NT2/D1 (cell line): ENCODE measurements at places on chromosomes 7 and 10.
A peak's percentile ranks its signal among the peaks of the same experiment; 100 is the strongest.

- peak; percentile 3 for DNase-seq
Observed at GRCh38 chr7:17130281-17131059, 168.0 kb upstream of the AHR start.

GRCh38 chr10:125187238-125188194, 27.2 kb upstream of the CTBP2 start:
- DNase-seq: no peak

GRCh38 chr7:27767374-27767773, 27.4 kb downstream of the TAX1BP1 start:
- DNase-seq: no peak

- DNase-seq: no peak
Observed at GRCh38 chr10:59055045-59055444, 121.4 kb upstream of the PHYHIPL start.

DNA sequence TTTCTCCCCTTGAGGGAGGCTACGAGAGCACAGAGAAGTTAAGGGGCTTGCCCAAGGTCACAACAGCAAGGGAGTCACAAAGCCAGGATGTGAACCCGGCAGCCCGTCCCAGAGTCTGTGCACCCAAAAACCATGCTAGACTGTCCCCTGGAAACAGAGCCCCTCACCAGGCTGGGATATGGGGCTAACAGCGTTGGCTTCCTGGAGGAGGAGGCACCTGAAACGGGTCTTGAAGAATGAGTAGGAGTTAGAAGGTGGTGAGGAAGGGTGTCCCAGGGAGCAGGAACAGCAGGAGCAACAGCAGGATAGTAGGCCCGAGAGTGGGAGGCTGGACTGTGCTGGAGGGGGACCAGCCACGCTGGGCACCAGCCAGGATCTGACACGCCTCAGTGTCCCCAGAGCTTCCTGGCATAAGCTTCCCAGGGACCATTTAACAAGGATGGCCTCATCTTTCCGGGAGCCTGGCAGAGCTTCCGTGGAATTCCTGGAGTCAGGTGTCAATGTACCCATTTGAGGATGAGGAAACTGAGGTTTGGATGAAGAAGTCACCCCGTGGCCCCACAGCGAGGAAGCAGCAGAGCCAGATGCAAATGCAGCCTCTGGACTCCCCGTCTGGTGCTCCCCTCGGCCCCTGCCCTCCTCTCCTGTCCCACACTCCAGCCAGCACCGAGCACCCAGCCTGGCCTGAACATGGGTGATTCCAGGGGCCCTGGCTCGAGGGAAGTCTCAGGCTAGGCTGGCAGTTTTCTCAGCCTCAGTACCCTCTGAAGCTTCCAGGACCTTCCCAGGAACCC, 3.3 kb upstream of the GRIFIN start:
- DNase-seq: no peak

- DNase-seq: no peak
Observed at GRCh38 chr7:49714182-49714581, 59.3 kb upstream of the VWC2 start.

DNA sequence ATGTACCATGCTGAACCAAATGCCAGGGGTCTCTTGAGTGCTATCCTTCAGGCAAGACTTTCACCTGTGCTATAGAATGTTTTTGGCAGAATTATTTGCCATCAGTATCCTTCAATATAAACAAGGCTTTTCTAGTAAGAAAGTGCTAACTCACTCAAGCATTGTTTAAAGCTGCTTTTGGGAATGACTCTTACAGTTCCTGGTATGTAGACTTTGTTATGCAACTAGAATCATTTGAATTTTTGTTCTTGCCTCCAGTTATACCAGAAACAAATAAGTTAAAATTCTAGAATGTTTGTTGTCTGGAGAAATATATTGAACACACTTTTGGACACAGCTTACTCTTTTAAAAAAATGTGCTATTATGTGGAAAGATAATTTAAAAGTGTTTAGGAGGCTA, 39.5 kb upstream of the RTKN2 start:
- no peak for DNase-seq

DNA sequence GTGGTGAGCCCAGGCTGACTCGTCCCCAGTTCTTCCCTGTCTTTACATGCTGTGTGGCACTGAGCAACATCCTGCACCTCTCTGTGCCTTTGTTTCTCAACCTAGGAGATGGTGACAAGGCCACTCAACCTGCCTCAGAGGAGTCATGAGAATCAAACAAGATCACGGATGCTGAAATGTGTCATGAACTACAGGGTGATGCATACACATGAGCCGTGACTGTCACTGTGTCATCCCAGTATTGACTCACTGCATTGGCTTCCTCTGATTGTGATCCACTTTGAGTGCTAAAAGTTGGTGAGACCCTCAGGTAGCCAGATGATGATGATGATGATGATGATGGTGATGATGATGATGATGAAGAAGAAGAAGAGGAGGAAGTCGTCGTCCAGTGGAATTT, 11.5 kb downstream of the C10orf71 start:
- no peak for DNase-seq

DNA sequence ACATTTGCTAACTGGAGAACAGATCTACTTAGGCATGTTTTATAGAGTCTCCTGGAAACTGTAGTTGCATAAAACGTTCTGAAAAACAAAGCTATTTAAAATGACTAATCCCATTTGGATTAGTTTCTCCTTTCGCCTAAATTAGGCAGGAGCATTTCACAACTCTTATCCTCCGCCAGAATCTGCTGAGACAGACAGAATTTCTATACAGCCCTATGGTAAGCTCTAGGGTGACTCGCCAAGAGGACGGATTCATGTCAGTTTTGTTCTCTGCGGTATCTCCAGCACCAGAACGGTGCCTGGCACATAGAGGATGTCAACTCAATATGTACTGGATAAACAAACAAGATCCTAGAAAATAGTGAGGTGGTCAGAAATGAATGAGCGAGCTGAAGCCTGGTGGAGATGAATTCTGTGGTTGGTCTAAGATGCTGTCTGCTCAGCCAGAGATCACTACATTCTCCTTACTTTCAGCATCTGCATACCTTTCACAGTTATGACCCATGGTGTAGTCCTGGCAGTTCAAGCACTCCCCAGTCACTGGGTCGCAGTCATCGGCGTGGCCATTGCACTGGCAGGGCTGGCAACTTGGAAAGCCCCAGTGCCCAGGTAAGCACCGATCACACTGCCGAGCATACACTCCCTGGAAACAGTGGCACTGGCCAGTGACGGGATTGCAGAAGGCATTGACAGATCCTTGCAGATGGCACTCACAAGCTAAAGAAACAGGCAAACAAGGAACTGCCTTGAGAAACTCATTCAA, 44.0 kb downstream of the LAMB1 start:
- no peak for DNase-seq

GRCh38 chr7:106248600-106248999, 36.2 kb downstream of the NAMPT start:
- DNase-seq: no peak

DNA sequence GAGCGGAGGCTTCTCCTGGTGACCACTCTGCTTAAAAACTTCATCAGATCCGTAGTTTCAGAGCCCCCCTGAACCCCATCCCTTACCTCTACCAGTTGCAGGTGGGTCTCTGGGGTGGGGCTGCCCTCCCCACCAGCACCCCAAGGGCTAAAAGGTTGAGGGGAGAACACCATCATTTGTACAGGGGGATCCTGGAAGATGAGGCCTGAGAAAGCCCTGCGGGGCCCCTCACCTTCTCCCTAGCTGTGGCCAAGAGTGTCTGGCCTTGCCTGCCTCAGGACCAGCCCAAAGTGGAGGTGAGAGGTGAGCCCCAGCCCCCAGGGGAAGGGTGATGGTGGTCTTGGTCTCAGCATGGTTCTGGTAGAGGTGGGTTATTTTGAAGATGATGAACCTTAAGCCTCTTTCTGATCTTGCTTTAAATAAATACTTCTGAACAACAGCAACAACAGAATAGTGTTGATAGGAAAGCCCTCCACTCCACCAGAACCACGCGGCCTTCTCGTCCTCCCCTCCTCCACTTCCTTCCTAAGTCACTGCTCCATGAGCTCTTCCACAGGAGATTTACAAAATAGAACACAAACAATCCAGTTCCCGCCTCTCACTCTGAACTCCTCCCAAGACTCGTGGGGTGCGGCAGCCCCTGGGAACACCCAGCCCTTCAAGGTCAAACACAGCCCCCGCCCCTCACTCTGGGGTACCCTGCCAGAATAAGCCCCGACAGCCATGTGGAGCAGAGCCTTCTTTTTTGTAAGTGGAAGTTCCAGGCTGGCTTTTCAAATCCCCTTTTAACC, 169.1 kb downstream of the EGFR start:
- DNase-seq: no peak

GRCh38 chr7:127516320-127516719, 69.1 kb downstream of the GCC1 start:
- no peak for DNase-seq

DNA sequence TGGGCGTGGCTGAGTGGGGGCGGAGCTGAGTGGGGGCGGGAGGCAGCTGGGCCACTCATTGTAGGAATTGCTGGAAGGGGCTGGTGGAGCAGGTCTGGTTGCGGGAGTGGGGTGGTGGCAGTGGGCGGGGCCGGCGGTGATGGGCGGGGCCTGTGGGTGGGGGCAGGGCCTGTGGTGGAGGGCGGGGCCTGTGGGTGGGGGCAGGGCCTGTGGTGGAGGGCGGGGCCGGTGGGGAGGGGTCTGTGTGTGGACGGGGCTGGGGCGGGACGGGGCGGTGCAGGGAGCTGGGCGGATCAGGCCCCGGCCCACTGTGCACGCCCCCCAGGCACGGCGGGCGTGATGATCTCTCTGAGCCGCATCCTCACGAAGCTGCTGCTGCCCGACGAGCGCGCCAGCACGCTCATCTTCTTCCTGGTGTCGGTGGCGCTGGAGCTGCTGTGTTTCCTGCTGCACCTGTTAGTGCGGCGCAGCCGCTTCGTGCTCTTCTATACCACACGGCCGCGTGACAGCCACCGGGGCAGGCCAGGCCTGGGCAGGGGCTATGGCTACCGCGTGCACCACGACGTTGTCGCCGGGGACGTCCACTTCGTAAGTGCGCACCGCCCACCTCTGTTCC, 14.0 kb downstream of the SLC29A4 start:
- DNase-seq: no peak

- no peak for DNase-seq
Observed at GRCh38 chr10:72254813-72255568, 18.7 kb upstream of the DDIT4 start.

DNA sequence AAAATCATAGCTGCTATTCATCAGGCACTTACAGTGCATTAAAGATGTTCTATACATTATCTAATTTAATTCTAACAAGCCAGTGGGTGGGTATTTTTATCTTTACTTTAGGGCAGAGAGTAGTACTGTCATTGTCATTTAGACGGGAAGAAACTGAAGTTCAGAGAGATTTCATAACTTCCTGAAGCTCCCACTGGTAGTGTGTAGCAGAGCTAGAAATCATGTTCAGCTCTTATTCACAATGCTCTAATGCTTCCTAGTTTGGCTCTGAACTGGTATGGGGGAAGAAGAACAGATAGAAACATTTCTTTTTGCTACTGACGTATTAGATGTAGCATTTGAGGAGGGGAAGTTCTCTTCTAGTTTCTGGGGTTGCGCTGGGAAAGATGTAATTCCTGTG, 116.7 kb downstream of the CYP26A1 start:
- no peak for DNase-seq

DNA sequence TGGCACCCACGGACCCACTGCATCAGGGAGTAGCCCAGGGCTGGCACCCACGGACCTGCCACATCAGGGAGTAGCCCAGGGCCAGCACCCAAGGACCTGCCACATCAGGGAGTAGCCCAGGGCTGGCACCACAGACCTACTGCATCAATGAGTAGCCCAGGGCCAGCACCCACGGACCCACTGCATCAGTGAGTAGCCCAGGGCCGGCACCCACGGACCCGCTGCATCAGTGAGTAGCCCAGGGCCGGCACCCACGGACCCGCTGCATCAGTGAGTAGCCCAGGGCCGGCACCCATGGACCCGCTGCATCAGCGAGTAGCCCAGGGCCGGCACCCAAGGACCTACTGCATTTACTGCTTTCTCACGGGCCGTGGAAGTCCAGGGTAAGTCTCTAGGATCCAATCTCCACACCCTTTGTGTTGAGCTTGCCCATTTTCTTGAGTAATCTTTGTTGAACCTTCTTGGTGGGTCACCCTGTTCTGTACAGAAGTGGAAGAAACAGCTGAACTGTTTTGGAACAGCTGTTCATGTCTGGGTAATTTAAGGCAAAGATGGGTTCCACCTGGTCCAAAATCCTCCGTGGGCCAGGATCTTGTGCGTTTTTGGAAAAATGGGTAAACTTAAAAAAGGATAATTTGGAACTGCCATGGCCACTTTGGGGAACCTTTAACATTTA, 69.0 kb downstream of the VIPR2 start:
- DNase-seq: no peak
